ENCODE measurements at places on chromosomes 1 and 21.

DNA sequence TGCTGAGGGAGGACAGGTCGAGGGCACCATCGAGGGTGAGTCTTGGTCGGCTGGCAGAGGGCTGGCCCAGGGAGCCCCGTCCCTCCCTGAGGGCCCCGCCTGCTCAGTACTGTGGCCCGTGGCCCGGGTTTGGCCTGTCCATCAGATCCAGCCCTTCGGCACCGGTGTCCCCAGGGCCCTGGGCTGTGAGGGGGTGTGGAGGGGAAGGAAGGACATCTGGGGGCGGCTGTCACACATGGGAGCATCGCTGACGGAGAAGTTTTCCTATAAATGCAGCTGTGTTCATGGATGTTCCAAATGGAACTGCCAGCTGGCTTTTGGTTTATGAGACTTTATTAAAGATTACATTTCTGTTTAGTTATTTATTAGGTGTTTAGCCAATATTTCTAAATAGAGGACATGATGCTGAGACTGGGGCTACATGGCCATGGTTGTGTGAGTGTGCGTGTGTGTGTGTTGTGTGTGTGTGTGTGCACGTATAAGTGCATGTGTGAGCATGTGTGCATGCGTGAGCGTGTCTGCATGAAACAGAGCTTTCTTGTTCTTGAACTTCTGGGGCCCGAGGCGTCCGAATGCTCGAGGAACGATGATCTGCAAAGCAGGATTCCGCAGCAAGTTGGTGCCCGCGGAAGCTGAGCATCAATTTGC, 54.3 kb downstream of the SLX9 start:
- DNase-seq, result peak; percentile 74

DNA sequence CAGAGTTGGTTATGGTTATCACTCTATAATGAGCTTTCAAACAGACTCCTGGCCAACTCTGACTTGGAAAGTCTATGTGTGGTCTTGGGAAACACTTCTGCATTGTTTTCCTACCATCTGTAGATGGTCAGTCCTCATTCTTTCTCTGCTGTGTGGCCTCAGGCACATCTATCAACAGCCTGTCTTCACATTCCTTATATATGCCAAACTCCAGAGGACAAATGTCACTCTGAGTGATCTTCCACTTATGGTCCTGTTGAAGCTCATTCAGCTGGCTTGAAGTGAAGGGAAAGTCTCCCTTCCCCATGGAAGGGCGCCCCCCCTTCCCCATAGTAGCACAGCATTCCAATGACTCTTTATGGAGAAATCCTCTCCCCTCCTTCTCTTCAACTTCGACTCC, 58.7 kb downstream of the VANGL2 start:
- no peak for DNase-seq

DNA sequence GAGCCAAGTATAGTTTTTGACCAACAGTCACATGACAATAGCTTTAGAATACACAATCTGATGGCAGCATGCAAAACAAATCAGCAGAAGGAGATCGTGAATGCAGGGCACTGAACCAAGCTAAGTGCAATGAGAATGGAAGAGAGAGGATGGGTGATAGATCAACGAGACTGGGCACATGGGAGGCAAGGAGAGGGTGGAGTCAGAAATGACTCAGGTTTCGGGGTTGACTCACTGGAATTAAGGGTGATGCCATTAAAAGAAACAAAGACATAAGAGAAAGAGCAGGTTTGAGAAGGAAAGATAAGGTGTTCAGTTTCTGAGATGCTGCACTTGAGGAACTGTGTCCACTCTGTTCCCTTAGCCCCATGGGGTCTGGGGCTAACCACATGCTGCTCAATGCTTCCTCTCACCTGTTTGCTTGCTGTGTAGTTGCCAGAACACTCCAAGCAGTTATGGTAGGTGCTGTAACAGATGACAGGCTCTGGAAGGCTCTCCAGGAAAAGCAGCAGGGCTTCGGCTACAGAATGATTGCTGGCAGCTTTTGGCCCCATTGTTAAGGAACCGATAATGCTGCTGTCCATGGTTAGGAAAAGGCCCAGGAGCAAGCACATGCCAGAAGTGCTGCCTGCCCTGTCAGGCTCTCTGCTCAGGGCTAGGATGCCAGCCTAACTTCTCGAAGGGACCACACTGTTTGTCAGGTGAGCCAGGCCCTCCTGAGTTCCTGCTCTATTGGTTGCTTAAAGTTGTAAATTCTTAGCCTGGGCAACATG, 6.1 kb upstream of the MTF1 start:
- no peak for DNase-seq

DNA sequence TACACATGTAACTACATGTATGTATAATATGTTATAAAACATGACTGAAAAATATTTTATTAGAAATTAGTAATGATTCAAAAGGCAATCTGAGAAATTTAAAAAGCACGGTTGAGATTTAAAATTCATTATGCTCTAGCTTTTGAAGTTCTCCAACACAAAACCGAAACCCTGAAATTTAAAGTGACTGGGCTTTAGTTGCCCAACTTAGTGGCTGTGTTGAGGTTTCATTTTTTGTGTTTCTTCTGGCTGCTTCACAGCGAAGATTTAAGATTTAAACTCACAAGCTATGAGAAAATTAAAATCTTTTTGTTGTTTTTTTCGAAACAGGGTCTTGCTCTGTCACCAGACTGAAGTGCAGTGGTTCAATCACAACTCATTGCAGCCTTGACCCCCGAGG, 1058.7 kb downstream of the NCAM2 start:
- no peak for DNase-seq

GRCh38 chr1:169112241-169112640, 5.8 kb downstream of the ATP1B1 start:
- no peak for DNase-seq

All from Right ventricle myocardium inferior (tissue), 1 donor.